Kidney epithelial cell (primary cell): ENCODE measurements at places on chromosomes 16 and 17. TPM values are rescaled to one million over a fixed set of nuclear protein-coding genes. Genes with fewer than 3 reads are reported as not detected.

GRCh38 chr17:77476006-77476405 lies 335.2 kb downstream of the SEC14L1 start:
- DNase-seq, result no peak

DNA sequence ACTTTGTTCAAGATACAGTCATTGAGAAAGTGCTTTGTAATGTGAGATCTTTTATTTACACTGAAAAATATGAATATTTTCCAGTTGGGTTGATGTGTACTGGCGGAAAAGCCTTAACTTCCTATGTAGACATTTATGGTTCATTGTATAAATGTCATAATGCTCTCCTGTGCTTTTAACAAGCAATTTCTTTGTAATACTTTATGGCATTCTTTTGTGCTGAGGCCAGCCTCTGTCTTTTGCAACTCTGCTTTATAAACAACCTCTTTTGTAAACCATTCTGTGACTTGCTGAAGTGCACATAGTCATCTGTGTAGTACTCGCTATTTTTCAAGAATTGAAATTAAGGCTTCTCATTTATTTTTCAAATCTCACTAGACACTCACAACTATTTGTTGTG lies 291.2 kb downstream of the CDH11 start:
- DNase-seq, result no peak

DNA sequence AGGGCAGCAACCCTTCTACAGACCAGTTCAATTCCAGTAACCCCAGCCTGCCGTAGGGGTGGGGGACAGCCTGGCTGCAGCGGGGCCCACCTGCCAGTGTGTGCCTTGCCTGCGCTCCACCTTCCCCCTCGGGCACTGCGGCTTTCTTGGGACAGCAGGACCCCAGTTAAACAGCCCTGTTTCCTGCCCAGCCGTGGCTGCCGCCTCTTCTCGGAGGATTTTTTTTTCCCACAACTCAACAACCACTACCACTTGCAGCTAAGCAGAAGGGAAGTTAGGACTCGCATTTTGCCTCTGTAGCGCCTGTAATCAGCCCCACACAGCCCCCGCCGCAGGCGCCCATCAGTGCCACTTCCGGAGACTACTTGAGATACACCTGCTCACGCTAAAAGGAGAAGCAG lies 76.1 kb downstream of the RAI1 start:
- no peak for DNase-seq

DNA sequence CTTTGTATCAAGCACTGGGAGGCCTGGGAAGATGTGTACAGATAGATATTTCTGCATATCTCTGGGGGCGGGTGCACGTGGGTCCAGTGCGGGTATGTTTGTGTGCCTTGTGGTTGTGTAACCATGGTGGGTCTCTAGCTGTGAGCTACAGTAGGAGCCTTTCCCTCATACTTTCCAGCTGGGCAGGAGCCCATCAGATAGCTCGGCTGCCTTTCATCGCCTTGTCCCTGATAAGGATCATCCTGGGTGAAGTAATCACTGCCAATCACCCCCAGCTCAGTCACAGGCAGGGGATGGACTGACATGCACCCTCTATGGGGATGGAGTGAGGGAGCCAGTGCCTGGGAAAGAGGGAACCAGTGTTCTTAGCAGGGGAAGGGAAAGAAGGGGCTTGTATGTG lies 3.2 kb upstream of the SCRN2 start:
- DNase-seq, result no peak

DNA sequence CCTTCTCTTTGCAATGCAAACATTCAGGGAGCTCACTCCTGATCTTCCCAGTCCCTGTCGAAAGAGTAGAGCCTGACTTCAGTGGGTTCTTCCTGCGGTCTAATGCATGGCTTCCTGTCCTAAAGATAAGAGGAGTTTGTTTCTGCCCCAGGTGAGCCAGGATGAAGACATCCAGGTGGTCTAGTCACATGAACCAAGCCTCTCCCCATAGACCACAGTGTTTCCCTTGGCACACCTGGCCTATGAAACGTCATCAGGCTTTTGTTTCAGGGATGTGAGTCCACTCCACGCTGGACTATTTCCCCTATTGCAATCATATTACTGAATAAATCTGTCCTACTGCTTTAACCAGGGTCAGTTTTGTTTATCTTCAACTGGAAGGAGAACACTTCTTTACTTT lies 21.1 kb downstream of the CES1 start:
- DNase-seq, result no peak

- DNase-seq, result no peak
Measured at GRCh38 chr17:10716218-10716617, 13.6 kb downstream of the TMEM220 start.

- DNase-seq, result no peak
Measured at GRCh38 chr16:69223882-69224281, 36.9 kb downstream of the SNTB2 start.

- DNase-seq, result no peak
Measured at GRCh38 chr17:21249920-21250703, 3.1 kb downstream of the NATD1 start.

DNA sequence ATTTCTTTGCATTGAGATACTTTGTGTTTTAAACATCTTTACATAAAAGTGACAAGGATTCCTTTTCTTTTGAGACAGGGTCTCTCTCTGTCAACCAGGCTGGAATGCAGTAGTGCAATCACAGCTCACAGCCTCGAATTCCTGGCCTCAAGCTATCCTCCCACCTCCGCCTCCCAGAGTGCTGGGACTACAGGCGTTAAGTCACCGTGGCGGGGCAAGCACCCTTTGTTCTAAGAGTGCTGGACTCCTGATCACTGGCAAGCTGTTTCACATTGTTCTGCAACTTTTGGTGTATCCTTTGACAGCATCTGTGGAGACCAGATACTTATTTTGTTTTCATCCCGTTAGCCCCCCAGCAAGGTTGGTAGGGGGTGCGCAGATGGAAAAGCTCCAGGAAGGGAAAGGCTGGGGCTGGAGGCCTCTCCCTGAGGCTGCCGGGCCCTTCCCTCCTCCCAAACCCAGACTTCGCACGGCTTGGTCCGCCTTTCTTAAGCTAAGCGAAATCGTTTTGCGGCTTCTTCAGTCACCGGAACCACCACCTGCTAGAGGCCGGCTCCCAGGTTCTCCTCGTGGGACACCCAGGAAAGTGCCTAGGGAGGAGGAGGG lies 1.1 kb downstream of the ST6GALNAC2 start:
- no peak for DNase-seq

DNA sequence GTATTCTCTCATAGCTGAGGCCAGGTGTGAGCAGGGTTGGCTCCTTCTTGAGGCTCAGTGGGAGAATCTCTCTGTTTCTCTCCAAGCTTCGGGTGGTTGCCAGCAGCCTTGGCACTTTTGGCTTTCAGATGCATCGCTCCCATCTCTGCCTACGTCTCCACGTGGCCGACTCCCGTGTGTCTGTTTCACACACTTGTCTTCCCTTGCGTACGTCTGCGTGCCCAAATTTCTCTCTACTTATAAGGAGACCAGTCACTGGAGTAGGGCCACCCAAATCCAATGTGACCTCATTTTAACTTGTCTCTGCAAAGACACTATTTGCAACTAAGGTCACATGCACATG lies 14.7 kb downstream of the OSBPL7 start:
- no peak for DNase-seq

GRCh38 chr16:84225571-84225970 lies 14.2 kb downstream of the KCNG4 start:
- DNase-seq, result no peak

- DNase-seq, result no peak
Measured at GRCh38 chr16:60905811-60906210, 1130.4 kb downstream of the CDH8 start.

DNA sequence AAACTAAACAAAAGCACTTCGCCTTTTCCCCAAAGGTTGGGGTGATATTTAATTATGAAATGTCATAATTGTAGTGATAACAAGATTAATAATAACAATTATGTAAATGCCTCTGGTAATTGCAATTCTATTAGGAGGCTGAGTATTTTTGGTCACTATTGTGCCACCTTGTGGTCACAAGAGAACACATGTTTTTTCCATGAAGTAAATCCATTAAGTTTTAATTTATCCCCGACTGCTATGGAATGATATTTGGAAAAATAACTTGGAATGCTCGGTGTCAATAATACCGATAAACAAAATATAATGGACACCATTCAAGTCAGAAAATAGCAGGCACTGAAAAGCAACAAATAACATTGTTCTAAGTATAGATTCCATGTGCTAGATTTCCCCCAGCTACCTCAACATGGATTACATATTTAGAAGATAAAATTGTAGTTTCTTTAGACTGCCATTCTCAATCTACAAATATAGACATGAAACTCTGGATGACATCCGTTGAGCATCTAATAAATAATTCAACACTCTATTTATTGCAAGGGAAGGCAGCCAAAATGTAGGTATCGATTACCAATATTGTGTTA lies 25.0 kb upstream of the KCNJ2 start:
- no peak for DNase-seq

DNA sequence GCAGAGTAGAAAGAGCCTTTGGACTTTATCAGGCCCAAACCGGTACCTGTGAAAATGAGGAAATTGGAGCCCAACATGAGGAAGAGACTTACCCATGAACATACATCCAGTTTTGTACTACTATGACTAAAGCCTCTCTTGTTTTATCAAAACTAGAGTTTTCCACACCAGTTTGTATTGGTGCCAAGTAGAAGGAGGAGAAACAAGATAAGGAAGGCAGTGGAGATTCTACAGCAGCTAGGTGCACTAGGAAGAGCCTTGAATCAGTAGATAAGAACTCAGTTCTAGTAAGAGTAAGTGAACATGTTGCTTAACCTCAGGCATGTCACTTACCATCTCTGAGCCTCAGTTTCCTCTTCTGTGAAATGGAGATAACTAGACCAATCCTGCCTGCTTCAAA lies 13.7 kb upstream of the TMEM132E start:
- no peak for DNase-seq

FAM117A gene
- 10.5 and 12.3 TPM in 2 replicates for total RNA-seq

ABCC12 gene
- total RNA-seq, result not detected in 2 replicates

KRTAP16-1 gene
- total RNA-seq, result not detected in 2 replicates

KRTAP2-3 gene
- total RNA-seq, result 4.3 and 5.2 TPM in 2 replicates

NPTX1 gene
- 0.07 TPM in 1 of 2 replicates, not detected in the other for total RNA-seq

PRAC2 gene
- total RNA-seq, result not detected in 2 replicates
